ENCODE measurements at places on chromosomes 5 and 9.

DNA sequence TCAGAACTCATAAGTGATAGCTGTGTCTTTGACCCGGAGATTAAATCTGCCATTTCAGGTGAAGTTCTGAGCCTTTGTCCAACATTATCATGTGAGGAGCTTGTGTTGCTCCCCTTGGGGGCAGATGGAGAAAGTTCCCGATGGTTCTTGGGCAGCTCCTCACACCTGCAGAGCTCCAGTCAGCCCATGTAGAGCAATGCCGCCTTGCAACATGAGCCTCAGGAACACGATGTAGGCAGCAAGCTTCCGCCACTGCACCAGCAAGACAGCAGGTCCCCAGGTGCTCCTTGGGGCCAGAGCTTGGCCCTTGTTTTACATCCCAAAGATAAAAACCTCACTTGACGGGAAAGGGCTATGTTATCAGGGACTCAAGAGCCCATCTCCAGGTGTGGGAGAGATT is 292.7 kb downstream of the IRX1 start:
- peaks cover 12% of the 10 kb centered on the region for H3K4me1 ChIP-seq
- H3K4me3 ChIP-seq = no peak overlapping the region
- H3K27me3 ChIP-seq = no peaks in the 10 kb centered on the region
- no peak for DNase-seq

- H3K36me3 ChIP-seq = no peaks in the 10 kb centered on the region
- H3K27ac ChIP-seq = no peak overlapping the region
- H3K4me1 ChIP-seq = no peaks in the 10 kb centered on the region
- no peak overlapping the region for H3K4me3 ChIP-seq
- no peaks in the 10 kb centered on the region for H3K27me3 ChIP-seq
- DNase-seq = no peak
Measured at GRCh38 chr5:160960592-160960991, 108.6 kb upstream of the ATP10B start.

DNA sequence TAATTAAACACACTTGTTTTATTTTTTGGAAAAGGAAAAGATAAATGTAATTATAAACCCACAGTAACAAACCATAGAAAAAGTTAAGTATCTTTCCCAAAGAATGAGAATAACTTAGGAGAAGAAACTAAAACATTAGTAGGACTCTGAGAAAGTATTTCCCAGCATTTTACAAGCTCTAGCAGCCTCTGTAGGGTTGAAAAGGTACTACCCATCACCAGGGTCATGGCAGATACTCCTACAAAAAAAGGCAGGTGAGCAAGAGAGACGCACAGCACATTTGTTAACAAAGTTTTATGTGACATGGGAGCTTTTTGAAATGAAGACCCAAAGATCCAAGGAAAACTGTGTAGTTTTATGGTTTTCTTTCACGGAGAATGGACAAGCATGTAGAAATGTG is 77.7 kb upstream of the FAM169A start:
- no peak for DNase-seq
- H3K4me1 ChIP-seq = peaks cover 8% of the 10 kb centered on the region
- no peak overlapping the region for H3K4me3 ChIP-seq
- no peak overlapping the region for H3K27ac ChIP-seq

- no peak overlapping the region for H3K27ac ChIP-seq
- no peak overlapping the region for H3K4me3 ChIP-seq
- no peaks in the 10 kb centered on the region for H3K27me3 ChIP-seq
- no peak for DNase-seq
Measured at GRCh38 chr9:2679011-2679410, 38.3 kb upstream of the KCNV2 start.

GRCh38 chr5:35248843-35249780 is 18.8 kb upstream of the PRLR start:
- H3K36me3 ChIP-seq = no peaks in the 10 kb centered on the region
- no peak overlapping the region for H3K4me3 ChIP-seq
- no peak for DNase-seq
- no peaks in the 10 kb centered on the region for H3K27me3 ChIP-seq
- no peak overlapping the region for H3K27ac ChIP-seq

- H3K27me3 ChIP-seq = peaks cover 5% of the 10 kb centered on the region
- H3K4me1 ChIP-seq = no peaks in the 10 kb centered on the region
- no peak for DNase-seq
- no peaks in the 10 kb centered on the region for H3K36me3 ChIP-seq
- no peak overlapping the region for H3K27ac ChIP-seq
Measured at GRCh38 chr9:71515107-71515506, 253.2 kb downstream of the CEMIP2 start.

DNA sequence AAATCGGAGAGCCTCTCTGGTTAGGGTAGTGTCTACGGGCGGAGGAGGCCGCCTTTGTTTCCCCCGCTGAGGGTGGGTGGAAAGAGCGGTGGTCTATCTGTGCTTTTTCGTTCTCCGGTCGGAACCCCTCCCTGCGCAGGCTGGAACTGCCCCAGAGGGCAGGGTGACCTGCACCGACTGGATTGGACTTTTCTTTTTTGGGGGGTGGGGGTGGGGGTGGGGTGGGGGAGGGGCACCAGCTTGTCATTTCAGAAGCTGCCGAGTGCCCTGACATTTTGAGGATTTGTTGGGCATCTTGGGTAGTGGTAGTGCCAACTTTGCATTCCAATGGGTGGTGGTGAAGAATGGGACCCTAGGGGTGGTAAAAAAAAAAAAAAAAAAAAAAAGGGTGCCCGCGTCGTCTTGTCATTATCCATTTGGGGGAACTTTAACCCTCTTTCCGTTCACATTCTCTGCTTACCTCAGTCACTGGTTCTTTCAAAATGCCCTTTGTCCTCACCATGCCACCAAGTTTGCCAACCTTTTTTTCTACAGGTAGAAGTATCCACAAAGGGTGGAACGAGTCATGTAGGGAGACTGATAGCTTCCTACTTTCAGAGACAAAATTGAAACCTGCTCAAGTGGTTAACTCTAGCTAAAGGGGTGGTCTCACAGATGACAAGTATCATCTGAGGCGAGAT is 1.3 kb downstream of the UBE2R2 start:
- H3K27me3 ChIP-seq = no peaks in the 10 kb centered on the region
- H3K4me3 ChIP-seq = peak overlapping the region; percentile 91
- peak overlapping the region; percentile 93 for H3K27ac ChIP-seq
- H3K36me3 ChIP-seq = peaks cover 16% of the 10 kb centered on the region

GRCh38 chr5:32233696-32234447 is 59.8 kb upstream of the GOLPH3 start:
- H3K27ac ChIP-seq = no peak overlapping the region
- H3K36me3 ChIP-seq = peaks cover 30% of the 10 kb centered on the region
- H3K4me3 ChIP-seq = no peak overlapping the region
- peaks cover 6% of the 10 kb centered on the region for H3K4me1 ChIP-seq
- H3K27me3 ChIP-seq = no peaks in the 10 kb centered on the region
- no peak for DNase-seq

GRCh38 chr9:806285-807156 is 35.0 kb upstream of the DMRT1 start:
- H3K4me1 ChIP-seq = no peaks in the 10 kb centered on the region
- H3K4me3 ChIP-seq = no peak overlapping the region
- no peak overlapping the region for H3K27ac ChIP-seq
- H3K27me3 ChIP-seq = peaks cover 14% of the 10 kb centered on the region

DNA sequence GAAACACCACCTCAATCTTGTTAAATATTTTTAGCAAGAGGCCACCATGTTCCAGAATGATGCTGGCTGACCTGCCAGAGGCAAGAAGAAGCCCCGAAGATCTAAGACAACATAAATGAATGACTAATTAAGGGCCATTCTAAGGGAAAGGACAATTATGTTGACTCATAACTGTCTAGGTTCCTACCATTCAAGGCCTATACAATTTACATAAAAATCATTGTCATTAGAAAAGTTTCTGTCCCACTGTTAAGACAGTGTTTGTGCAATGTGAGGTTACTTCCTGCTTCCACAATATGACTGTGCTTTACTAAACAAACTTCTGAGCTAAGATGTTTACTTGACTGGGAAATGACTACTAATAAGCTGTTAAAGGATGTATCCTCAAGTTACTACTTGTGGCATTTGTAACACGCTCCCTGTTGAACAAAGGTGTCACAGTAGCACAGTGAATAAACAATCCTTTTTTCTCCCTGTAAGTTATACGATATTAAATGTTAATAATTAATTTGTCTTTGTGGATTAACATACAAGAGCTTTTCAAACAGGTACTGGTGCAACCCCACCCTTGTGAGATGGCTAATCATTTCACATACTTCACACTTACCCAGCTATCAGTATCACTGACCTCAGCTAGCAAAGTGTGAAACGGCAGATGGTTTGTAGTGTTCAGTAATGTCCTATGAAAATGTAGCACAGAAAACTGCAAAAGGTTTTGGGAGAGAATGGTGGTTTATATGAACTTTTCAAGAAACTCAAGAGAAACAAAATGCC is 195.8 kb downstream of the EFNA5 start:
- H3K36me3 ChIP-seq = no peaks in the 10 kb centered on the region
- H3K27me3 ChIP-seq = no peaks in the 10 kb centered on the region
- H3K4me1 ChIP-seq = peaks cover 5% of the 10 kb centered on the region
- no peak for DNase-seq
- no peak overlapping the region for H3K4me3 ChIP-seq
- no peak overlapping the region for H3K27ac ChIP-seq

- peaks cover 2% of the 10 kb centered on the region for H3K27me3 ChIP-seq
- peak; percentile 65 for DNase-seq
- no peaks in the 10 kb centered on the region for H3K4me1 ChIP-seq
- H3K4me3 ChIP-seq = no peak overlapping the region
- H3K36me3 ChIP-seq = no peaks in the 10 kb centered on the region
Measured at GRCh38 chr9:91734371-91734981, 215.6 kb downstream of the ROR2 start.

DNA sequence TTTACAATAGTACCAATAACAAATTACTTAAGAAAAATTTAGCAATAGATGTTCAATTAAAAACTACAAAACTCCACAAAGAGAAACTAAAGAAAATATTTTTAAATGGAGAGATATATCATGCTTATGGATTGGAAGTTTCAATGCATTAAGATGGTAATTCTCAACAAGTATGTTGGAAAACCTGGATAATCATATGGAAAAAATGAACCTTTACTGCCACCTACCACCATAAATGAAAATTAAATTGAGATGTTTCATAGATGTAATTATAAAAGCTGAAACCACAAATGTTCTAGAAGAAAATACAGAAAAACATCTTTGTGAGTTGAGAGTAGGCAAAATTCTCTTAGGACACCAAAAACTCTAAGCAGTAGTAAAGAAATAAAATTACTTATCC is 121.7 kb downstream of the ANKRD18B start:
- no peaks in the 10 kb centered on the region for H3K36me3 ChIP-seq
- DNase-seq = no peak
- no peak overlapping the region for H3K4me3 ChIP-seq
- peaks cover 57% of the 10 kb centered on the region for H3K27me3 ChIP-seq
- no peak overlapping the region for H3K27ac ChIP-seq
- H3K4me1 ChIP-seq = peaks cover 18% of the 10 kb centered on the region

- no peak for DNase-seq
- no peaks in the 10 kb centered on the region for H3K36me3 ChIP-seq
- no peak overlapping the region for H3K27ac ChIP-seq
- no peaks in the 10 kb centered on the region for H3K4me1 ChIP-seq
- no peaks in the 10 kb centered on the region for H3K27me3 ChIP-seq
Measured at GRCh38 chr9:81499021-81499454, 190.3 kb downstream of the TLE1 start.

- no peaks in the 10 kb centered on the region for H3K27me3 ChIP-seq
- no peaks in the 10 kb centered on the region for H3K4me1 ChIP-seq
- H3K4me3 ChIP-seq = no peak overlapping the region
- H3K27ac ChIP-seq = no peak overlapping the region
- DNase-seq = no peak
- no peaks in the 10 kb centered on the region for H3K36me3 ChIP-seq
Measured at GRCh38 chr5:100232736-100233135, 302.4 kb upstream of the FAM174A start.

DNA sequence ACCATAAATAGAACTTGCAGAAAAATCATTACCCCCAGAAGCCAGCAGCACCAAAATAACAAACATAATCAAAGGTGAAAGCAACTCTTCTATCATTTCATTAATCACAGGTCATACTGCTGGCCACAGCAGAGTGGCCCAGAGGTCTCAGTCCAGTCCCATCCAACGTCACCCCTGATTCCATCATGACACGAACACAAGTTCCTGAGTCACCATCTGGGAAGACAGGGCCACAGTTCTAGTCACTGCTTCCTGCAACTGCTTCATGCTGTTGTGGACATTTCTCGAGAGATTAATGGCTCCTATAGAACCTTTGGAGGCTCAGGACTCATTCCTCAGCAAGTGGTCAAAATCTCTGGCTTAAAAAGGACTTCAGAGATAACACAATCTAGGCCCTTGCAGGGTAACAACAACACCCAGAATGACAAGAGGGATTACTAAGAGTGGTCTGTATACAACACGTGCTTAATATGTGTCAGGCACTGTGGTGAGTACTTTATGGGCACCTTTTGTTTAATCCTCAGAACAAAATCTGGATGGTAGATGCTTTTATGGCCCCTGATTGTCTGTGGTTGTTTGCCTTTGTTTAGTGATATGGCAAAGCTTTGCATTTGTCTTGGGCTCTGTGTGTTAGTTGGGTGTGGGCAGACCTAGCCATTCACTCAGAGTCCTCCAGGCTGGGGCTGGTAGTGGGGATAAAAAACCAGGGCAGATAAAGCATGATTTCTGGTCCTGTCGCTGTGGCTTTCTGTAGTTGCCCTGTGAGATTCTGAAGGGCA is 184.3 kb downstream of the DAB2IP start:
- no peaks in the 10 kb centered on the region for H3K27me3 ChIP-seq
- no peaks in the 10 kb centered on the region for H3K36me3 ChIP-seq
- H3K4me3 ChIP-seq = no peak overlapping the region
- DNase-seq = no peak
- H3K27ac ChIP-seq = no peak overlapping the region

GRCh38 chr5:117072439-117072838 is 497.8 kb upstream of the SEMA6A start:
- no peak overlapping the region for H3K27ac ChIP-seq
- no peaks in the 10 kb centered on the region for H3K4me1 ChIP-seq
- no peaks in the 10 kb centered on the region for H3K27me3 ChIP-seq
- H3K4me3 ChIP-seq = no peak overlapping the region
